ENCODE measurements at places on chromosomes 1 and 21. TPM values are rescaled to one million over a fixed set of nuclear protein-coding genes. Genes with fewer than 3 reads are reported as not detected.
A peak's percentile ranks its signal among the peaks of the same experiment; 100 is the strongest.

- no peak for ATAC-seq
These were observed at the start of gene FLG for GRCh38 chr1:152325111-152325510. FLG (minus strand) TSS chr1:152325239; CDS start chr1:152315456, 9,783 bp downstream.

DNA sequence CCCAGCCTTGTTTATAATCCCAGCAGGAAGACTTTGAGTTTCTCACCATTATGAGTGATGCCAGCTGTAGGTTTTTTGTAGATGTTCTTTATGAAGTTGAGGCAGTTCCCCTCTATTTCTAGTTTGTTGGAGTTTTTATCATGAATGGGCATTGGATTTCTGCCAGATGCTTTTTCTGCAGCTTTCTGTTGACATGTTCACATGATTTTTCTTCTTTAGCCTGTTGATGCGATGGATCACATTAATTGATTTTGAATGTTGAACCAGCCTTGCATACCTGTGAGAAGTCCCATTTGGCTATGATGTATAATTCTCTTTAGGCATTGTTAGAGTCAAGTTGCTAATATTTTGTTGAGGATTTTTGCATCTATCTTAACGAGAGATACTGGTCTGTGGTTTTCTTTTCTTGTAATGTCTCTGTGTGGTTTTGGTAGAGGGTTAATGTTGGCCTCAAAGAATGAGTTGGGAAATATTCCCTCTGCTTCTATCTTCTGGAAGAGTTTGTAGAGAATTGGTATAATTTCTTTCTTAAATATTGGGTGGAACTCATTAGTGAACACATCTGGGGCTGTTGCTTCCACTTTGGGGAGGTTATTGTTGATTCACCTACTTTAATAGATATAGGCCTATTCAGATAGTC lies 33.2 kb downstream of the ZBTB40 start:
- no peak for ATAC-seq

AK5 gene
- 0.58 TPM for total RNA-seq

DNA sequence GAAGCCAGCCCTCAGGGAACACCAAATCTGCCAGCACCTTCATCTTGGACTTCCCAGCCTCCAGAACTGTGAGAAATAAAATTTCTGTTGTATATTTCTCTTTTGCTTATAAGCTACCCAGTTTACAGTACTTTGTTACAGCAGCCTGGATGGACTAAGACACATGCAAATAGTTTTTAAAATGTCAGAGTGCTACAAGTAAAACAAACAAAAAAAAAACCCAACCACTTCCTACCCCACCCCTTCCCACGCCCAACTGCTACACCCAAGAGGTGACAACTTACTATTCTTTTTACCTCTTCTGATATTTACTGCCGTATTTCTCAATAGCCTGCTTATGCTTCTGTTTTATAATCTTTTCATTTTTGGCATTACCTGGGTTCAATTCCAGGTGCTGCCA lies 8.6 kb upstream of the SPSB1 start:
- no peak for ATAC-seq

- no peak for ATAC-seq
These were observed 80.8 kb upstream of the UBE2U start for GRCh38 chr1:64122588-64122987.

- ATAC-seq: no peak
These were observed 3.0 kb upstream of the AADACL4 start for GRCh38 chr1:12640958-12641272.

HSPA6 gene
- 155 TPM for total RNA-seq

GRCh38 chr1:228212966-228213844 lies 5.4 kb downstream of the OBSCN start:
- ATAC-seq: peak; percentile 87

PCP4 gene
- total RNA-seq: not detected

- no peak for ATAC-seq
These were observed 405.9 kb upstream of the RGS18 start for GRCh38 chr1:191752342-191752741.

- no peak for ATAC-seq
These were observed 123.4 kb downstream of the KCNK1 start for GRCh38 chr1:233737341-233737740.

LCE3D gene
- not detected for total RNA-seq

GRCh38 chr1:164813776-164814175 lies 254.8 kb downstream of the PBX1 start:
- ATAC-seq: no peak

KPNA6 gene
- 50.0 TPM for total RNA-seq

DNA sequence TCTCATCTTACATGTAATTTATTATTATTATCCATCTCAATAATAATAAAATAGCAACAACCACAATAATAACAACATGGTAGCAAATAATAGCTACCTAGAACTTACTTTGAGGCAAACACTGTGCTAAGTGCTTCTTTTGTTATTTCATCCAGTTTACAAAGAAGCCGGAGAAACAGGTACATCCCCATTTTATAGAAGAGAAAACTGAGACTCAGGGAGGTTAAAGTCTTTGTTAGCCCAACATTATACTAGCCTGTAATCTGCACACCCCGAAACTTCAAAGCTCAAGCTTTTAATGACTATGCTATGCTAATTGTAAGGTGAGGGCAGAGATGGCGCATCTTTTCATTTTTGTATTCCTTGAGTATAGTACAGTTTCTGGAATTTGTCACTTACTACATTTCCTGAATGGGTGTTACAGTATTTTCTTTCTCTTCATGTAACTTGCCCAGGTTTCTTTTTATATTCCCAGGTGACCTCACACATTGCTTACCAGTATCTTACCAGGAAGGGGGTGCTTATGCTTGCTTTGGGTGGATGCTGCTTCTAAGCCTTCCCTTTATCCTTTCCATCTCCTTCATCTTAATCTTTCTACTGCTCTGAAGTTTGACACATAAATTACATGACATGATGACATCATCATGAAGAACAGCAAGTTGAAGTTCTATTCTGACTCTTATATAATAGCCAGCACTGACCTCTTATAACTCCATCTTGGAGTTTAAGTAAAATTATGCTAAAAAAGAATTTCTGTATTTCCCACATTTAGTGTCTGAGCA lies 8.3 kb downstream of the GCLM start:
- no peak for ATAC-seq

GRCh38 chr1:29711582-29712283 lies 475.4 kb downstream of the PTPRU start:
- ATAC-seq: no peak

DNA sequence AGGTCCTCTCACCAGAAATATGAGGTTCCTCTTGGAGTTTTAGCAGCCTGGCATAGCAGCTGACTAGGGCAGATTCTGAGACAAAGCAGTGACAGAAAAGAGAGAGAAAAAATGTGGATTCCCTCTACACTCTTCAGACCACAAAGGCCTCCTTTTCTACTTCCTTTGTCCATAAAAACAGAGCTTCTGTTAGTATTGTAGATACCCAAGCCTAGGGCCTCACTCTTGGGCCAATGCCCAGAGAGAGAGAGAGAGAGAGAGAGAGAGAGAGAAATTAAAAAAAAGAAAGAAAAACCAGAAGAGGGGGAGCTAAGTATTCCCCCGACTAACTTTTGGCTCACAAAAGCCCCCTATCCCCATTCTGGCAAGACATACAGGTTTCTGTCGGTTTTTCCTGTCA lies 2.4 kb upstream of the ZRANB2 start:
- ATAC-seq: no peak

TMEM125 gene
- total RNA-seq: not detected

- no peak for ATAC-seq
These were observed 117.1 kb downstream of the FOXD2 start for GRCh38 chr1:47554901-47555300.

DYNLT4 gene
- total RNA-seq: 1.5 TPM

SLC45A3 gene
- 0.78 TPM for total RNA-seq

GRCh38 chr1:86335916-86336315 lies 60.2 kb downstream of the ODF2L start:
- ATAC-seq: no peak

TMEM240 gene
- total RNA-seq: 14.0 TPM

GRCh38 chr1:160550572-160551034 lies 27.5 kb upstream of the SLAMF6 start:
- ATAC-seq: no peak

AK4 gene
- 26.3 TPM for total RNA-seq

DNA sequence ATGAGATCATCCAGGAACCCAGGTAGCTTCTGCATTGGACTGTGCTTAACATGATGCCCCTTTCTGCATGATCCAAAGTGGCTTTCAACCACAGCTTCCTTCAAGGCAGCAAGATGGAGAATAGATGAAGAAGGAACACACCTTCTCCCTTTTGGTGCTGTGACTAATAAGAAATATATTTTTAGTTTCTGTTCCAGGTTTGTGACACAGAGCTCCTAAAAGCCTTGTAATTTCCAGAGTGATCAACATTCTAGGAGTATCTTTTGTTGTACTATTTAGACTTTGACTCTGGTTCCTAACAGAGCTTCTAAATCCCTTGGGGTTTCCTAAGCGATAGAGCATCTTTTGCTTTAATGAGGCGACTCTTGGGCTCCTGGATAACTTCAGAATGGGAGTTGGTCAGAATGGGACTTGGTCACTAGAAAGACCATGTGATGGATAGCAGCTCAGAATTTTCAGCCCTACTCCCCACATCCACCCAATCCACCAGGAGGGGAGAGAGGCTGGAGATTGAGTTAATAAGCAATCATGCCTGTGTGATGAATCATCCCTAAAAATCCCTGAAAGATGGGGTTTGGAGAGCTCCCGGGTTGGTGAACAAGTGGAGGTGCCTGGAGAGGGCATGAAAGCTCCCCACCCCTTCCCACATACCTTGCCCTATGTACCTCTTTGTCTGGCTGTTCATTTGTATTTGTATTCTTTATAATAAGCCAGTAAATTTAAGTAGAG lies 134.8 kb downstream of the FGGY start:
- no peak for ATAC-seq

DNA sequence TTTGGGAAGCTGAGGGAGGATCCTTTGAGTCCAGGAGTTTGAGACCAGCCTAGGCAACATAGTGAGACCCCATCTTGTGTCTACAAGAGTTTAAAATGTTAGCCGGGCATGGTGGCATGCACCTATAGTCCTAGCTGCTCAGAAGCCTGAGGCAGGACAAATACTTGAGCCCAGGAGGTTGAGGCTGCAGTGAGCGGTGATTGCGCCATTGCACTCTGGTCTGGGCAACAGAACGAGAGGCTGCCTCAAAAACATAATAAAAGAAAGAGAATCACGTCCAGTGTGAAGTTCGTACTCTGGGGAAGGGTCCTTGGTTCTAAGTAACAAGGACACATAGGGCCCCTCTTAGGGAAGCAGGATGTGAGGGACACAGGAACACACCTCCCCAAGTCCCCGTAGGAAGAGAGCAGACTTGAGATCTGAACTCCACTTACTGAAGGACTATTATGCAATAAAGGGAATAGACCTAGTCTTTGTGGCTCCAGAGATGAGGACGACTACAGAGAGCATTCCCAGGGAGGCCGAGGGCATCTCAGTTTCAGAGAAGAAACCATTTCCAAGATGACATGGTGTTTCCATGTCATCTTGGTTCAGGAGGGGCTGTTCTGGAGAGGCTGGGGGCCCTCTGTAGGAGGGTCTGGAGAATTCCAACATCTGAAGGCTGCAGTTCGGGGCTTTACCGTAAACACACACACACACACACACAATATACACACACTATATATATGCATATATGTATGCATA lies 10.8 kb upstream of the ENO1 start:
- peak; percentile 73 for ATAC-seq

DNA sequence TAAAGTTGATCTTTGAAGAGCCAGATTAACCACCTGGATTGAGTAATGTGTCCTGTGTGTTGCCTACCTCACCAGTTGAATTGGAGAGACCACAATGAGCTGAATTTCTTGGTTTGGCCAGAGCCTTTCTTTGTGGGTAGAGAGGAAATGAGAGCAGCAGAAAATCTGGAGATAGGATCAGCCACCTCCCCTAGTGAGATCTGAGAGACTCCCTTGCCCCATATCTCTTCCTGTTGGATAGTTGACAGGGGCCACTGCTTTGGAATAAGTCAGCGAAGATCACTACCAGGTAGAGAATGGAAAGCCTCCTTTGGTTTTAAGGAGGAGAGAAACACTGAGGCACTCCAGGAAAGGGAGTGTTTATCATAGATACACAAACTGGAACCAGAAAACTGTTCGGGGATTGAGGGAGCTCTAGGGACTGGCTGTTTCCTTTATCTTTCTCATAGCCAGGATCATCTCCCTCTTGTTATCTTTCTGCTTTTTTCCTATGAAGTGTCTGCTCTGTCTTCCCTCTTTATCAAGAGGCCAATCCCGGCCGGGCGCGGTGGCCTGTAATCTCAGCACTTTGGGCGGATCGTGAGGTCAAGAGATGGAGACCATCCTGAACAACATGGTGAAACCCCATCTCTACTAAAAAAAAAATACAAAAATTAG lies 21.3 kb upstream of the ZNF326 start:
- no peak for ATAC-seq

DNA sequence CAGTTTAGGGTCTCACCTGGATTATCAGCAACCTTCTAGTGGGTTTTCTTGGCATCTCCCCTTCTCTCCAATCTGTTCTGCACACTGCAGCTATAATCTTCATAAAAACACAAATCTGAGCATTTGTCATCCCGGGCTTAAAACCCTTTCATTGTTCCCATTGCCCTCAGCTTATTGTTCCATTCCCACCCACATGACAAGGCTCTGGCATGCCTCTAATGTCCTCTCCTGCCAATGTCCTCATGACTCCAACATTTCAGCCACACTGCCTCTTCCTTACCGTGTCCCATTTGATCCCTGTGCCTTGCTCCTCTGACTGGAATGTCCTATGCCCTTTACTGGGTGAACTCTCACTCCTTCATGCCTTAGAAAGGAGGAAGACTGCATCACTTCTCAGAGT lies 7.5 kb upstream of the DPH2 start:
- ATAC-seq: no peak

Data from motor neuron (in vitro differentiated cells).